WERI-Rb-1 (cell line): ENCODE measurements at places on chromosomes 1 and 21.

- DNase-seq = no peak
These were observed 231.1 kb upstream of the SGIP1 start for GRCh38 chr1:66302815-66303214.

- DNase-seq = no peak
These were observed 32.1 kb downstream of the NAV1 start for GRCh38 chr1:201570886-201571624.

DNA sequence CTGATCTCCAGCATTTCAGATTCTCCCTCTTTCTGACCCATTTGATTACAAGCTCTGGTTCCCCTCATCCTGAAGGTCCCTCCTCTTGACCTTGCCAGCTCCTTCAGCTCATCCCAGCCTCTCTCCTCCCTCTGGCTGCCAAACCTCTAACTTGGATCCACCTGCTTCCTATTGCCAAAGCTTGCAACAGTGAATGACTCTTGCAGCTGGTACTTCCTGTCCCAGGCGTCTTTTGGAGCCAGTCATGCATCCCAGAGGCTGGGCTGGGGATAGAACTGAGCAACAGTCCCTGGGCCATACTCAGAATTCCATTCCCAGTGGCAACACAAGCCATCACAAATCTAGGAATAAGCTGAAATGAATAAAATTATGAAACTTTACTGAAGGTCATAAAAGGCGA is 27.7 kb upstream of the SPOCD1 start:
- DNase-seq = no peak

- DNase-seq = no peak
These were observed 6.3 kb downstream of the MX2 start for GRCh38 chr21:41367945-41368734.

- no peak for DNase-seq
These were observed 87.1 kb upstream of the COL6A1 start for GRCh38 chr21:45894450-45894825.

DNA sequence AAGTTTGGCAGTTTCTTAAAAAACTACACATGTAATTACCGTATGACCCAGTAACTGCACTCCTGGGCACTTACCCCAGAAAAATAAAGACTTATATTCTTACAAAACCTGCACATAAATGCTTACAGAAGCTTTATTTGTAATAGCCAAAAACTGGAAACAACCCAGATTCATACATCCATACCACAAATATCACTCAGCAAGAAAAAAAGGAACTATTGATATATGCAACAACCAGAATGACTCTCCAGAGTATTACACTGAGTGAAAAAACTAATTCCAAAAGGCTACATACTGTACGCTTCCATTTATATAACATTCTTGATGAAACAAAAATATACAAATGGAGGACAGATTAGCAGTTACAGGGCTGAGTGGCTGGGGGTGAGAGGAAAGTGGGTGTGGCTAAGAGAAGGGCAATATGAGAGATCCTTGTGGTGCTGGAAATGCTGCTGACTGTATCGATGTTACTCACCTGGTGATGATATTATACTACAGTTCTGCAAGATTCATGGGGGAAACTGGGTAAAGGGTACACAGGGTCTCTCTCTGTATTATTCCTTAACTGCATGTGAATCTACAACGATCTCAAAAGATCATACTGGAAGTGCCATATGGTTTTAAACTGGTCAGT is 96.0 kb upstream of the GNG4 start:
- DNase-seq = no peak

DNA sequence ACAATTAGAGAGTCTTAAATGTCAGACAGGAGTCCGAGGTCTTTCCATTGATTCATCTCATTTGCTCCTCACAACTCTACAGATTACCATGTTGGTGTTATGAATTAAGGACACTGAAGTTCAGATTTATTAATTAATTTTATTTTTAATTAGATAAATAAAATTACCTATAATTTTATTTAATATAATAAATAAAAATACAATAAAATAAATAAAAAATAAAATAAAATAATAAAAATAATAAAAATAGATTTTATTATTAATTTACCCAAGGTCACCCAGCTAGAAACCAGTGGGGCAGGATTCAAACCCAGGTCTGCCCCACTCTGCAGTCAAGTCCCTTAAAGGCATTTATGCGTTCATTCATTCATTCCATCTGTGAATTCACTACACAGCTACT is 72.2 kb downstream of the VWA5B1 start:
- no peak for DNase-seq

- no peak for DNase-seq
These were observed 987.7 kb downstream of the TTLL7 start for GRCh38 chr1:83011265-83011664.

GRCh38 chr1:13801655-13802486 is 101.9 kb downstream of the PRDM2 start:
- no peak for DNase-seq

DNA sequence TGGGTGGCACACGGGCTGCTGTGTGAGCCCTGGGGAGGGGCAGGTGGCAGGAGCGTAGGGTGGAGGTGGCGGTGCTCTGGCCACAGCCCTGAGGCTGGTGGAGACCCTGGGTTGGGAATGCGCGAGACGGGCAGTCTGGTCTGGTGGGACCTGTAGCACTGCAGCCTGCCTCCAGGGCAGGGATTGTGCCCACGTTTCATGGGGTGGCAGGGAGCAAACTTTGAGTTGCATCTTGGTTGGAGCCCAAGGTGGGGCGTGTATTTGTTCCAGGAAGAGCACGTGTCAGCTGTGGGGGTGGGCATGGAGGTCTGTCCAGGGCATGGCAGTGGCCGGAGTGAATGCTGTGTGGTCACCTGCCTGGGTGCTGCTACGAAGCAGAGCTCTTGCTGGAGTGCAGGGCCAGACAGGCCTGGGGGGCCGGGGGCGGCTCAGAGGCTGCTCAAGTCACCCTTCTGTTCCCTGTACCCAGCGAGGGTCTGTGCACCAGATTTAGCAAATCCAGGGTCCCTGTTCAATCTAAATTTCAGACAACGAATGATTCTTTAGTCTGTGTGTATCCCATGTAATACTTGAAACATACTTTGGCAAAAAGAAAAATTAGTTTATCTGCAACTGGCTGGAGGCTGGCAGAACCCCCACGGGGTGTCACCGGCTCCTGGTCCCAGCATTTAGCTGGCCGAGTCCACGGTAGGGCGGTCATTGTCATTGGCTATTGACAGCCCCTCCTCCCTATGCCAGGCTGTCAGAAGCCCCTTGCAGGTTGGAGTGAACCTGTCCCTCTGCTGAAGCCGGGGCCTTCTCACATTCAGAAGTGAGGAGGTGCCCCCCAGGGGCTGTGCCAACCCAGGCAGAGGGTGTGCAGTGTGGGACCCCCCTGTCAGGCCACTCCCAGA is 27.3 kb downstream of the KRTAP10-1 start:
- DNase-seq = no peak

DNA sequence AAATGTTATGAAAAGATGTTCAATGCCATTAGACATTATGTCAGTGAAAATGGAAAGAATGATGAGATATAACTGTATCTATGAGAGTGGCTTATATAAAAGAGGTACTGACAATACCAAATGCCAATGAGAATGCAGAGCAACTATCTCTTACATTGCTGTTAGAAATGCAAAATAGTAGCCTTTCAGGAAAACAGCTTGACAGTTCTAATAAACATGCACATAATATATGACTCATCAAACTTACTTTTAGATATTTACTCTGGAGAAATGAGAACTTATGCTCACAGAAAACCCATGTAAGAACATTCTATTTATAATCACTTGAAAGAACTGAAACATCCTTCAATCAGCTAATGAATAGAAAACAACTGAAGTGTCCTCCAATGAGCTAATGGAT is 996.7 kb upstream of the ADGRL4 start:
- DNase-seq = no peak

- DNase-seq = no peak
These were observed 41.9 kb upstream of the GRIK3 start for GRCh38 chr1:37076168-37076567.

DNA sequence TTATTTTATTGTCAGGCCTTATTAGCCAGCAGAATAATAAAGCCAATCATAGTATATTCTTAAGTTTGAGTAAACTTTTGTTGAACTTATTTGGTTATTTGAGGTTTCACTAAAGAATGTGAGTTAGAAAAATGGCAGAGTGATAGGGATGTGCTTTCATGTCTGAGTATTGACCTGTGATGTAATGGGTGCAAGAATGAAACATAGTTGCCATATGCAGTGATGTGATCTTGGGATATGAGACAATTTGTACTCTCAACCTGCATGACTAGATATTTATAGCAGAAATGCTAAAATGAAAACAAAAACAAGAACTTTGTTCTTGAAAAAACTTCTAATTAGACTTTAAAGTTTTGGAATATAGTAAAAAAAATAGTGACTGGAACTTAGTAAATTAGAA is 97.9 kb downstream of the DISP1 start:
- DNase-seq = no peak

GRCh38 chr1:177872308-177872900 is 97.5 kb downstream of the SEC16B start:
- DNase-seq = no peak
